Mucosa of descending colon (tissue), 3 donors: ENCODE measurements at places on chromosomes 16 and 17.

- DNase-seq, result no peak
Observed at GRCh38 chr17:80986046-80986445, 5.6 kb upstream of the CHMP6 start.

DNA sequence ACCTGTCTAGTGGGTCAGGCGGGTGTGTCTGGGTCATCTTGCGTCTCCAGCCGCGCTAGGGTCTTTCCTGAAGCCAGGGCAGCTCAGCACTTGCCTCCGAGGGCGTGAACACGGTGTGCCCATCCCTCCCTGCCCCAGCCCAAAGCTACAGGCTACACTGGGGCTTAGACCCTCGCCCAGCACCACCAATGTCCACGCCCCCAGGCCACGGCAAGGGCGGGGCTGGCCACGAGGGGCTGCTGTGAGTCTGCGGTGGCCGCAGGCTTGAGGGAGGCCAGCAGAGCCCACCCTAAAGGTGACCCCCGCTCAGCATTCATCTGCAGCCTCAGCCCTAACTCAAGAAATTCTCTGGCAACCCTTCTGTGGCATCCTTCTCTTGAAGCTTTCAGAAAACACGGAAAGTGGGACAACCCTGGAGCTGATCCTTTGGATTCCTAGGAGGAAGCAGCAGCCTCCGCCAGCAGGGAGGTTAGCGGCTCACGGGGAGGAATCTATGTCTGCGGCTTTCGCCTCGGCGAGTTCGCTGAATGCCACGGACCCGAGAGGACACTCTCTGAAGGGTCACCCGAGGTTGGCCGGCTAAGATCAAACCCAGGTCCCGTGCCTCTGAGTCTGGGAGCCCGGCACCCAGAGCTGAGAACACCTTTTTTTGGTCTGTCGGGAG, 41.7 kb downstream of the TIMM22 start:
- no peak for DNase-seq

DNA sequence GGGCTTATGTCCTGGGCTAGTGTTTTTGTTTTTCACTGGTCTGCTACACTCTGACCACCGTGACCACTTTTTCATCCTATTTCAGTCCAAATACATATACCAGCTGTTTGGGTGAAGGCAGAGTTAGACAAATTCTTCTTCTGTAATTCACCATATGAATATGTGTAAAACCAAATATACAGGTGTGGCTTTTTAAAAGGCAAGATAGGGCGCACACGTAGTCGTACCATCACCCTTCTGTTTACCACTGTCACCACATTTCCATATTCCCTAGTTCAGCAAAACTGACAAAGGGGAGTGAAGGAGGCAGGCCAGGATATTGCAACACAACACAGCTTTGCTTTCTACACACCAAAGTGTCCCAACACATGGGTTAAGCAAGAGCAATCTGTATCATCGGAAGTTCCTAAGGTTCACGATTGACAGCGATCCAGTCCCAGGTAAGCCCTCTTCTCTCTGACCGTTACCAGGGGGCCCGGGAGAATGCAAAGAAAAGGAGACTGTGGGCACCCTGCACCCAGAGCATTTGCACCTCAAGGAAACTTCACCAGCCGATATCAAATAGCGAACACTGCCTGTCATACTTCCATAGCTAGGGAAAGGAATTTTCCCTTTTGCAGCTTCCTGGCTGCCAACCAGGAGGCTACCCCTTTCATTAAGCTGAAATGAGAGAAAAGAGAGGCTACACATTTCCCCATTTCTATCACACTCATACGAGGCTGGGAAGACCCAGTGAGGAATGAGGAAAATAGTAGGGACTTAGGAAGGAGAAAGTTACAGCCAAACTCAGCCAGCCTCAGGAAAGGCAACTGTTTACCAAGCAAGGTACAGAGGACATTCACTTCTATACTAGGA, 23.1 kb downstream of the CREBBP start:
- DNase-seq, result no peak

DNA sequence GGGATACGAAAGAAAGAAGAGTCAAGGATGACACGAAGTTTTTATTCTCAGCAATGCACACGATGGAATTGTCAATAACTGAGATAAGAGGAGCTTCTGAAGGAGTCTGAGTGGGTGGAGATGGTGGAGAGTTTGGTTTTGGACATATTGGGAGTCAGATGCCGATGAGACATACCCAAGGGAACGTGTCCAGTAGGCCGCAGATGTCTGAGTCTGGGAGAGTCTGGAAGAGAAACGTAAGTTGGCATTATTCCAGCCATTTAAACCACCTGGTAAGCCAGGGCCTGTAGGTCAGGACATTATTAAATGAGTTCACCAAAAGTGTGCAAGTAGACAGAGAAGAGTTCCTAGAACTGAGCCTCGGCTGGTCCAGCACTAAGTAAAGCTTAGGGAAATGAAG, 478.3 kb upstream of the CDH5 start:
- DNase-seq, result no peak

GRCh38 chr16:47958726-47959125, 197.1 kb downstream of the ABCC12 start:
- DNase-seq, result no peak

GRCh38 chr17:72498364-72499210, 377.8 kb downstream of the SOX9 start:
- no peak for DNase-seq

DNA sequence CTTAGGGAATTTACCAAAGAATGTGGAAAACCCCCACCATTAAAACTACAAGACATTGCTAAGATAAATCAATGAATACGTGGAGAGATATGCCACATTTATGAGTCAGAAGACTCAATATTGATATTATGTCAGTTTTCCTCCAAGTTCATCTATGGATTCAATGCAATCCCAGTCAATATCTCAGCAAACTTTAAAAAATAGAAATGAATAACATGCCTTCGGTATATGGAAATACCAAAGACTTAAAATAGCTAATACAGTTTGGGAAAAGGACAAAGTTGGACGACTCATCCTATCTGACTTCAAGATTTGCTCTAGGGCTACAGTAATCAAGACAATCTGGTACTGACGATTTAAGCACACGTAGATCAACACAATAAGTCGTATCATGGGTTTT, 31.2 kb downstream of the PIK3R5 start:
- no peak for DNase-seq

- no peak for DNase-seq
Observed at GRCh38 chr16:11076259-11077018, 132.1 kb downstream of the CLEC16A start.
